ENCODE measurements at places on chromosomes 3 and 15.

- no peak for DNase-seq
Measured at GRCh38 chr3:127846576-127846975, 24.3 kb upstream of the MGLL start.

- no peak for DNase-seq
Measured at GRCh38 chr15:33586786-33587697, 276.3 kb downstream of the RYR3 start.

DNA sequence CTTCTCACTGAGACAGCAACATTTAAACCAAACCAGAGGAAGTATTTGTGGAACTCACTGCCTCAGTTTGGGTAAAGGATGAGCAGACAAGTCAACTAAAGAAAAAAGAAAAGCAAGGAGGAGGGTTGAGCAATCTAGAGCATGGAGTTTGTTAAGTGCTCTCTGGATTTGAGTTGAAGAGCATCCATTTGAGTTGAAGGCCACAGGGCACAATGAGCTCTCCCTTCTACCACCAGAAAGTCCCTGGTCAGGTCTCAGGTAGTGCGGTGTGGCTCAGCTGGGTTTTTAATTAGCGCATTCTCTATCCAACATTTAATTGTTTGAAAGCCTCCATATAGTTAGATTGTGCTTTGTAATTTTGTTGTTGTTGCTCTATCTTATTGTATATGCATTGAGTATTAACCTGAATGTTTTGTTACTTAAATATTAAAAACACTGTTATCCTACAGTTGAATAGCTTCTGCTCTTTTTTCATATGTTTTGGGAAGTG is 23.3 kb downstream of the CLDN18 start:
- no peak for DNase-seq

DNA sequence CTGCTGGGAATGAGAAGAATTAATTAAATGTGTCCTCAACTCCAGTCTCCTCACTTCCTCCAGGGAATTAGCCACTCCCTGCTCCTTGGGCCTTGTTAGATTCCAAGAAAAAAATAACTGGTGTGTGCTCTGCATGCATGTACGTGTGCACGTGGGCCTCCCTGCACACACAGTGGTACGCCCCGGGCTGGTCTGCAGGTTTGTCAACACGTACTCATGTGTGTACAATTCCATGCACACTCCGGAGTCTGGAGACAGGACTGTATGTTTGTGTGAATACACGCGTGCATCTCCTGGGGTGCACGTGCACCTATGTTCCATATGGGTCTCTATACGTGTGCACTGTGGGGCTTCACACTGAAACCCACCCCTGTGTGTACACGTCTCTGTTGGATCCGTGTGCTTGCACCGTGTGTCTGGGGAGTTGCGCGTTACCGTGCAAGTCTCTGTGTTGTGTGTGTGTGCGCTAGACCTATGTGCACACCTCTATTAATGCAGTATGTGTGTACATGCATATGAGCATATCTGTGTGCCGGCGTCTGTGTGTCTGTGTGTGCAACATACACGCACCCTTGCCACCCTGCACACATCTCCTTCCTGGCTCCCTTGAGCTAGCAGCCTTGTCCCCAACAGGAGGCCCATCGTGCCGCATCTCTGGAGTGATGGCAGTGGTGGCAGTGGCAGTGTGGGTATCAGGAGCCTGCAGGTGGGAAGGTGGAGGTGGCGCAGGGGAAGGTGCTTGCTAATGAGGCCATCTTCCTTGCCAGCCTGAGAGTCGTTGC is 210.1 kb downstream of the TBC1D2B start:
- DNase-seq, result no peak

- DNase-seq, result no peak
Measured at GRCh38 chr3:177350121-177350520, 152.8 kb upstream of the TBL1XR1 start.

GRCh38 chr3:181384970-181385369 is 326.8 kb upstream of the SOX2 start:
- no peak for DNase-seq

DNA sequence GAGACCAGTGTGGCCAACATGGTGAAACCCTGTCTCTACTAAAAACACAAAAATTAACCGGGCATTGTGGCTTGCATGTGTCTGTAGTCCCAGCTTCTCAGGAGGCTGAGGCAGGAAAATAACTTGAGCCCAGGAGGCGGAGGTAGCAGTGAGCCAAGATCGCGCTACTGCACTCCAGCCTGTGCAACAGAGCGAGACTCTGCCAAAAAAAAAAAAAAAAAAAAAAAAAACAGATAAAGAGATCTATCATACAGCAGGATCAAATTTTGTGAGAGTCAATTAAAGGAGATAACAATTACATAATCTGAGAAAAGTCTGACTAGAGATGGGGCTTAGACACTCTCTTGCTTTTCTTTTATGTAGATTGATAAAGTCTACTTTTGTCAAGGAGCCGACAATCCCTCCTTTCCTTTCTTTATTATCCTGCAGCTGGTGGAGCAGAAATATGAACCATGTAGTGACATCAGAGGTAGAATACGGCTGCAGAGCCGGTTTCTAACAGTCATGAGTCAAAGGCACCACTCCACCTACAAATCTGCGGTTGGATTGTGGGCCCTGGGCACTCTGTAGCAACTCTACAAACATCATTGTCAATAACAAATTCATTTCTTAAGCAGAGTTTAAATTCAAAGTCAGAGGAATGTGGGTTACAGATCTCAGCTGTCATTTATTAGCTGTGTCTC is 9.0 kb downstream of the C2CD4A start:
- DNase-seq, result no peak

- DNase-seq, result no peak
Measured at GRCh38 chr3:192919901-192920300, 2.2 kb upstream of the MB21D2 start.

DNA sequence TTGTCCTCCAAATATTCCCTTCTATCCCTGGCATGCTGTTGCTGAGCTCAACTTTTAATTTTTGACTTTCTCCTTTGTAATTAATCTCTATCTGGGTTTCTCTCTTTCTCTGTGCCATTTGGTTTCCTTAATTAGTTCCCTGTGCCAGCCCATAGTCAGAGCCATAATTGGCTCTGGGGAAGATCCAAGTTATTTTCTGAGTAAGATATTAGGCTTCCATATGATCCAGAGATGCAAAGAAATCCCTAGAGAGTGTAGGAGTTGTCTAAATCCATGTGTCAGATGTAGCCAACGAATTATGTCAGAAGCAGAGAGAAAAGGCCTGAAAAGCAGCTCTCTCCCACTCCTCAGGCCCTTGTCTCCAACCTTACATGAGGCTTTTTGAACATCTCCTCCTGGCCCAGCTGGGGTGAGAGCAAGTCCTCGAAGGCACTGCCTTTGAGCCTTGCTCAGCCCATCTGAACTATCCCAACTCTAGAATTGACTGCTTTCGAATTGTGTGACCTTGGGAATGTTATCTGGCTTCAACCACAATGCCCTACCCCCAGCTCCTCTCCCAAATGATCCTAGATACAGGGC is 46.4 kb downstream of the MOBP start:
- DNase-seq, result no peak

DNA sequence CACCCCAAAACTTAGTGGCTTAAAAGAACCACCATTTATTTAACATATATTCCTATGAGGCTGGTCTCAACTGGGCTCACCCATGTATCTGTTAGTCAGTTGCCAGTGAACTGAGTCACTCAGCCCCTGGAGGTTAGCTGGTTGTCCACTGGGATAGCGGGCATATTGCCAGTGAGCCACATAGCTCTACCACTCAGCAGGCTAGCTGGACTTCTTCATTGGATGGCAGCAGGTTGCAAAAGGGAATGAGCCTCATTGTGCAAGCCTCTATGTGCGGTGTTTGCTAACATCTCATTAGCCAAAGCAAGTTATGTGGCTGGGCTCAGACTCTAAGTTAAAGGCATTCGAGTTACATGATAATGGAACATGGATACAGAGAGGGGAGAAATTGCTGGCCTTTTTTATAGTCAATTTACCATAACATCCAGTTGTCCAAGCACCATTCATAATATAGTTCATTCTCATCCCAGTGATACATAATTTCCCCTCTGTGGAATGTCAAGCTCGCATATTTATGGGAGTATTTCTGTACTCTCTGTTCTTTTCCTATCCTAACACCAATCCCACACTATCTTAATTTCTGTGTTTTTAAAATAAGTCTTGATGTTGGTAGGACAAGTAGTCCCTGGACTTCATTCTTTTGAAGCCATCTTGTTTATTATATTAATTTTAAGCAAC is 8.7 kb downstream of the BTD start:
- DNase-seq, result peak; percentile 96

- DNase-seq, result peak; percentile 43
Measured at GRCh38 chr15:89836267-89837133, 21.8 kb upstream of the ANPEP start.

DNA sequence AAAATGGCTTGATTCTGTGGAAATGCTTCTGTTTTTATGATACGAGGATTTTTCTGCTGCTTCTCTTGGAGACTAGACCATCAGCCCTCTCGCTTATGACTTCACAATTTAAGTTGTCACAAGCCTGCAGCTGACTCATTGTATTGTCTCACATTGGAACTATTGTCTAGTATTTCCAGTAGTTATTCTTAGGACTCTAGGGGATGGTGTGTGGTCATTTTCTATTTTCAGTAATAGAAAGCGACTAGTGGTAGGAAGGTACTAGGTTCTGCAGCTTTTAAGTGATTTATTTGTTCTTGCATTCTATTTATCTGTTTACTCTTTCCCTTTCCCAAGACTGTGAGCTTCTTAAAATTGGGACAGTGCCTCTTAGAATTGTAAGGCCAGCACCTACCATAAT is 66.3 kb upstream of the CRTC3 start:
- peak; percentile 57 for DNase-seq

DNA sequence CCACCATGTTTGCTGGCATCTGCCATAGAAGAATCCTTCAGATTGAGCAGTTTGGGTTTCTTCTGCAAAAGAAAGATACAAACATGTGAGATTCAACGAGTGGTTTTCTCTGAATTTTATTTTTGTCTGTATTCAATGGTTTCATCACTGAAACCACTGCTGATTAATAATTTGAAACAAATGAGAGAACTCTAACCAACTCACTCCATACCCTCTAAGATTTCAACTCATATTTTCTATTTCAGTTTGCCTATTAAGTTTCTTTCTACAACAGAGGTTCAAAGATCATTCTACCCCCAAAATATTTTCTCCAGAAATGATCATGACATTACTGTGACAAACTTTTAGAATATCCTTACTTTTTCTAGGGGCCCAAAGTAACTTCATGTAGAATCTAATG is 38.7 kb upstream of the MAN2C1 start:
- no peak for DNase-seq

GRCh38 chr3:111070772-111071256 is 802 bp upstream of the NECTIN3 start:
- no peak for DNase-seq

GRCh38 chr15:40756938-40757337 is 1.9 kb upstream of the RMDN3 start:
- no peak for DNase-seq

DNA sequence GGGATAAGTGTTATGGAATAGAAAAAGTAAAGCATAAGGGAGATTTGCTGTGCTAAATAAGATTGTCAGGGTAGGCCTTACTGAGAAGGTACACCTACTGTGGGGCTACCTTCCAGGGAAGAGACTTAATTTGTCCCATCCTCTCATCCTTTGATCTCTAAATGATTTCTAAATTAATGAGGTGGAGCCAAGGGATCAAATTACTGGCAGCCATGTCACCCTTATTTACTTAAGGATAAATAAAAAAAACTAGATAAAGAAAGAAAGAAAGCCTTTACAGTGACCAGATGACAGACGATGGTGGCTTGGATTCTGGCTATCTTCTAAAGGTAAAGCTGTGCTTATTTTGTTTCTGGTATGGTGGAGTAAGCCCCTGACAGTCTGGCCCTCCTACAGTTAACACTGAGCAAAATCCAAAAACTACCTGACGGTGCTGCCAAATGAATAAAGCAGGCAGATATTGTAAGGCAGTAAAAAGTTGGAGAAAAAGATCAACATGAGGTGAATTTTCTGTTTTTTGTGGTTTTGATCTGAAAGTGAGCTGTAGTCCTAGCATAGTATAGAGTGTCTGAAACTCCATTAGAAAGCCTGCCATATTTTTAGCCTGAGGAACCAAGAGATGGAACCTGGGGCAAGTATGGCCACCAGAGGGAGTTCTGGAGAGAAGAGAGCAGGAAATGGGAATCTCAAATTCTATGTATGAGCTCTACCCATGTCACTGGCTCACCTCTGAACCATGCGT is 285.1 kb upstream of the MANF start:
- DNase-seq, result no peak

DNA sequence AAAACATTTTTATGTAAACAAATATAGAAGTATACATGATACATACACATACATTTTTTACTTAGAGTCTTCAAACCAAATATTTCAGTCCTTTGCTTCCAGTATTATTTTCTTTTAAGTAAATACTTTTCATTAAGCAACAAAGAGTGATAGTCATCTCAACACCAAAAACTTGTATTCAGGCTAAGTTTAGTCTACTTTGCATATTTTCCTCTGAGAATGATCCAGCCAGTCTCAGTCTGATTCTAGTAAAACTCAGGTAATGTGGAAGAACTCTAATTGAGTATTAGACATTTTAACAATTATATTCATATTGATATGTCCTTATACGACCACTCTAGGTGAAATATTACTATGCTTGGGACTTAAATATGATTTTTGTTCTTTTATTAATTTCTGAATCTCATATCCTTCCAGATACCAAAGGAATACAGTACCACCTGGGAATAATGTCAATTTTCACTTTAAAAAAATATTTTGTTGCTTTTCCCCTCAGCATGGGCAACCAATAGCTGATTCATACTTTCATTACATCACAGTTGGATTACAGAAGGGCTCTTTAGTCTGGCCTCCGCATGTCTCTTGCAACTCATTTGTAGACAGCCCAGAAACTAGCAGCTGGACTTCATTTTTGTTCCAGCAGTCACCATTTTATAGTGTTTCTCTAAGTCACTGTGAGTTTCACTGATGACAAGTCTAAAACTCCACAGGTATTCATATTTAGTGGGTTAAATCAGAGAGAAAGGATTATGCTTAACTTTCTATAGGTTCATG is 390.4 kb downstream of the ZBTB20 start:
- no peak for DNase-seq

GRCh38 chr3:53109891-53110771 is 20.1 kb downstream of the RFT1 start:
- no peak for DNase-seq

DNA sequence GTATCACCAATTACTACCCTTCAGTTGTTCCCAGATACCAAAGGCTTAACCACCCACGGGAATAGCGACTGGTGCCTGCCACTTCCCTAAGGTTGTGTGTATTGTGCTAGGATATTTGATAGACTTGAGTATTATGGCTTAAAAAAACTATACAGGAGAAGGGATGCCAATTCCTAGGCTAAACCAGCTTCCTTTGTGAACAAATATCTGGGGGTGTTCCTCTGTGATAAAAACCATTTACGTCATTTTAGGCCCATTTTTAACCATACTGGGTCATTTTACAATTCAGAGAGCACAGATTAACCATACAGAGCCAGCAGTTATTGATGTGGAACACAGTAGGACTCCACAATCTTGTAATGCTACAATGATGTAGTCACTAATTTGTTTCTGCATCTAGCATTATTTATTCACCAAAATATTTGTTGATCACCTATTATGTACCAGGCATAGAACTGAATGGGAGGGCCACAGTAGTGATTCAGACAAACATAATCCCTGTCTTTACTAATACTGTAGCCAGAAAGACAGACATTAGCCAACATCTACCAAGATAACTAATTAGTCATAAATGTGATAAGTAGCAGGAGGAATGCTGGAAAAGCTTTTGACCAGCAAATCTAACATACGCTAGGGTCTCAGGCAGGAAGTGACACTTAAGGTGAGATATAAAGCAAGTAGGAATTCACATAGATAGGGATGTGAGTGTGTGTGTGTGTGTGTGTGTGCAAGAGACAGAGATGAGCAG is 184.8 kb downstream of the MECOM start:
- DNase-seq, result no peak

Measured in gastrocnemius medialis (tissue), 4 donors.